ENCODE measurements at places on chromosomes 3 and 15. TPM values are rescaled to one million over a fixed set of nuclear protein-coding genes. Genes with fewer than 3 reads are reported as not detected.

DNA sequence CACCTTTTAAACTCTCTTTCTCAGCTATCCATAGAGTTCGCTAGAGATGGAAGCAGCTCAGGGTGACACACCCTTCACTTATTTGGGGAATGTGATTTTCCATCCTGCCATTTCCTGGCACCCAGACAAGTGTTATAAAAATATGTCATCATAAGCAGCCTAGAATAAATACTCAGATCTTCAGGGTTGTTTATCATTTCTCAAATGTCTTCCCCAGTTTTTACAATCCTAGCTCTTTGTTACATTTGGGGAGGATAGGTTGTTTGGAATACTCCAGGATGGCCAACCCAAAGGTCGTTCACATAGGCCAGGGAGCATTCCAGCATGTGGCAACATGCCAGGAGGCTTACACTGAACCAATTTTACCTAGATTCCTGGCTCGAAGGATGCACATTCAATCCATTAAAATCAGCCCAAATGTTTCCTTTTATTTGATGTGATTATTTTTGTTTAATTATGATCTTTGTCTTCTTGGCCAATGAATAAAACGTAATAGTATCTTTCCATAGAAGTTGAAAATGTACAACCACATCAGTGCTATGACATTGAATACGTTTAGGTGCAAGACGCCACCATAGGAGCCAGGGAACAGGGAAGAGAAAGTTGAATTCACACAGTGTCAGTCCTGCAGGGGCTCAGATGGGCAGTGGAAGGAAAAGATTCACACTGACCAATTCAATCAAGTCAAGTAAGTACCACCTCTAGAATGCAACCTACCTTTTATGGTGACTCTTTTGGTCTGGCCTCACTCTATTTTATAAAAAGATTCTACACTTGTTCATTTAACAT lies 537.7 kb upstream of the MDFIC2 start:
- no peak for DNase-seq

DNA sequence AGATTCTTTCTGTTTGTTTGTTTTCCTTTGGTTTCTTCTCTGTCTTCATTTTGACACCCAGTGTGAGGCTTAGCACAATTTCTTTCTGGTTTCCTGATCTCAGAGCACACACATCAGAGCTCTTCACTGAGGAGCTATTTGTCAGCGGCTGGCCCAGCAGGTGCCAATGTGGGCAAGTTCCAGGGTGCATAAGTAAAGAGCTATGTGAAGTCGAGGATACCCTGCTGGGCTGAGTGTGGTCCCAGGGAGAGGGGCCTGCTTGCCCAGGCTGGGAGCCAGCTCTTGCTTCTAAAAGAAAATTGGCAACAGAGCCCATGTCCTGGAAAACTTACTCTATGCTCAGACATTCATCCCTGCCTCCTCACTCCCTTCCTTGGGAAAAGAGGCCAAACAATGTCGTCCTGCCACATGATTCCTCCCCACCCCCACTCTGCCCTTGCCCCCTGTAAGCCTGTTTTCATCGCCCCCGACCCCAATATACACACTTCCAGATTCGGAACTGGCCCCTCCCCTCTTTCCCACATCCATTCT lies 101.2 kb downstream of the ST8SIA2 start:
- DNase-seq, result no peak

GRCh38 chr3:143301031-143301901 lies 181.7 kb downstream of the CHST2 start:
- DNase-seq, result no peak

DNA sequence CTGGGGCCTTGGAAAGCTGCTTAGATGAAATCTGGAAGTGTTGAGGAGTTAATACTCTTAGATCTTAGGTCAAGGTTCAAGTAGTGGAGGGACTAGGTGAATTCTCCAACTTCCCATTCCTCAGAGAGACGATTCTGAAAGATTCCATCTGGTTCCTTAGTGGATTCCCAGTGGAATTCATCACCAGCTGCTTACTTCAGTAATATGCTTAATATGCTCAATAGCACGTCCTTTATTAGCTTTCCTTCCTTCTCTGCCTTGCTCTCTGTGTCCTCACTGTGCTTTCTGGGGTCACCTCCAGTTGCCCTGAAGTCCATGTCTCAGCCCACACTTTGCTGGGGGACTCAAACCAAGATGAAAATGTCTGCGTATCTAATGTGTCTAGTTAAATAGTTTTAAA lies 31.0 kb downstream of the CEP63 start:
- no peak for DNase-seq

GRCh38 chr3:81592101-81592500 lies 169.3 kb downstream of the GBE1 start:
- no peak for DNase-seq

GRCh38 chr15:80777826-80778620 lies 1.1 kb upstream of the CEMIP start:
- DNase-seq, result no peak

GRCh38 chr3:107413264-107413663 lies 36.0 kb downstream of the CCDC54 start:
- DNase-seq, result no peak

GRCh38 chr3:194352667-194353246 lies 1.6 kb upstream of the CPN2 start:
- no peak for DNase-seq

DNA sequence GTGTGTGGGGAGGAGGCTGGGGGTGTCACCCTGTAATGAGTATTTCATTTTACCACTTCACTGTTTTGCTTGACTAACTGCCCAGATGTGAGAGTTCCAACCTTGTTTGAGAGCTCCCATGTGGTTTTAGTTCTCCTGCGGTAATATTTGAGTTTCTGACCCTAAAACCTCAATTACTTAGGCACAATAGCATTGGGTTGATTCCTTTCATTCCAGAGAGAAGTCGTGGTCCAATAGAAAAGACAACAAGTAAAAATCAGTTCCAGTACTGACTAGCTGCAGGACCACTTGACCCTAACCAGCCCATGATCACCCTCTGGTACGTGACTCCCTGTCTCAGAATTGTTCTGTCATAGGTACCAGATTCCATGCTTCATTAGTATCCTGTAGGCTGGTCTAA lies 630.4 kb downstream of the CADM2 start:
- DNase-seq, result no peak

GRCh38 chr3:55491296-55491816 lies 4.2 kb upstream of the WNT5A start:
- no peak for DNase-seq

DNA sequence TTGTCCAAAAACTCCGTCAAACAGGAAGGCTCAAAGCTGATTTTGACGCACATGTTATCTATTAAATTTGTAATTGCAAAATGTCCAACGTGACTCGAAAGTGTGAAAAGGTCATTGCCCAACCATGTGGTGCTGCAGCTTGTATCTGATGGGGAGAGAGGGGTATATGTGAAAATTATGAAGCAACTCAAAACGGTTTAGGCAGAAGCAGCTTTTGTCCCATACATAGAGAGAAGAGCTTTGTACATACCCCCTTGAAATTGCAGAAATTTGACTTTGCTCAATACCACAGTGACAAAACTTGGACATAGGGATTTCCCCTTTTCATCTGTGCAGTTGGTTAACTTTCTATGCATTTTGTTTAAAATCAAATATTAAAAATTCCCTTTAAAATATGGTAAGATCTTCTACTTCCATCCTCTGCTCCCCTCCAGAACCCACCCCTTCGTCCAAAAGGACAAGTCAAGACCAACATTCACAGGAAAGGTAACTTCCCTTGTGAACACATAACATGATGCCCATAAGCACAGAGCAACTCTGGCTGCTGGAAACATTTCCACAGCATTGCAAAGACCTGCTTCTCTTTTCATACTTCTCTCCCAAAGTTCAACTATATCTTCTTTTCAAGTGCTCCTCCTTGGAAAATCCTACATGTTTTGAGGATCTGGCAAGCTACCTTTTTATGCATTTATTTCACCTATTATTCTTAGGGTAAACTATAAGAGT lies 253.7 kb upstream of the THBS1 start:
- DNase-seq, result no peak

- DNase-seq, result no peak
These were observed 23.7 kb downstream of the CCDC80 start for GRCh38 chr3:112617285-112617684.

GRCh38 chr3:97612632-97613031 lies 151.9 kb upstream of the ARL6 start:
- no peak for DNase-seq

The UMPS gene
- 15.5 TPM for total RNA-seq

The PAQR9 gene
- not detected for total RNA-seq

The ARID3B gene
- total RNA-seq, result 4.9 TPM

The TRPC1 gene
- 21.1 TPM for total RNA-seq

The PLSCR4 gene
- total RNA-seq, result 53.4 TPM

The ZNF774 gene
- total RNA-seq, result 4.0 TPM
